ENCODE measurements at places on chromosomes 7 and 10.

- no peak for DNase-seq
Measured at GRCh38 chr7:194252-195009, 2.1 kb downstream of the FAM20C start.

DNA sequence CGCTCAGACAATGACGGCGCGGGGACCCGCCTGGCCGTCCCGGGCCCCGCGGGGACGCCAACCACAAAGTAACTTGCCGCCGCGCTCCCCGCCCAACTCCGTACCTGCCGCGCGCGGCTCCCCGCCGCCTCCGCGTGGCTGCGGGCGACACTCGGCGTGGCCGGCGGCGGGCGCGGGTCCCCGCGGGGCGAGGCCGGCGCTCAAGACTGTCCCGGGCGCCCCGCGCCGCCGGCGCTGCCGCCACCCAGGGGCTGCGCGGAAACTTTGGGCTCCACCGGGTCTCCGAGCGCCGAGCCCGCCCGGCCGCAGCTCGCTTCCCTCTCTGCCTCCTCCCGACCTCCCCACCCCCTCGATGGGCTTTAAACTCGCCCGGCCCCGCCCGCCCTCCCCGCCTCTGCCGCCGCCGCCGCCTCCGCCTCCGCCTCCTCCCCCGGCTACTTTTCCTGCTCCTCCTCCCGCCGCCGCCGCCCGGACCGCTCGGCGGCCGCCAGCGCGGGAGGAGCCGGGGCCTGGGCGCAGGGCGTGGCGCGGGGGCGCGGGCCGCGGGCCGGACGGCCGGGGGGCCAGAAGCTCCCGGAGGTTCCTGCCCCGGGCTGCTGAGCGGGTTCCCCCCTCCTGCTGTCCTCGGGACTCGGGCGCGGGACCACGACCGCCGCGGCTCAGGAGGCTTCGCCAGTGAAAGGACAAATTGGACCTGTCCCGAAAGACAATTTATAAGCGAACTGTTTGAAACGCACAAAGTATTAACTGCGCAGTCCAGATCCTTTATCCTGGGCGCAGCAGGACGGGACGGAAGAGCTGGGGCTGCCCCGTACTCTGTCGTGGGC is 10.6 kb upstream of the GRB10 start:
- DNase-seq, result no peak

- no peak for DNase-seq
Measured at GRCh38 chr7:148809856-148810255, 74.2 kb downstream of the EZH2 start.

DNA sequence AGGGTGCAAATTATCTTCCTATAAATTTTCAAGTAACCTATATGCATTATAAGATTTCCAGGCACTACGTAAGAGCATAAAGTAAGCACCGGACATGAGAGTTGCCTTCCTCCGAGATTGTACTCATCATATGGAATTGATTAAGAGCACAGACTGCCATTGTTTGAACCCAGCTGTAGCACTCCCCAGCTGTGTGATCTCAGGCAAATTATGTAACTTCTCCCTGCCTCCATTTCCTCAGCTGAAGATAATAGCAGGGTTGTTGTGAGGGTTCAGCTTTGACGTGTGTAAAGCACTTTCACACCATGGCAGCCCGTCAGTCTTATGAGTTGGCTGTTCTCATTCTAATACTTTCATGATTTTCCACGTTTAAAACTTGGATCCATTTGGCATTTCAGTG is 122.6 kb downstream of the ITIH5 start:
- no peak for DNase-seq

- DNase-seq, result no peak
Measured at GRCh38 chr10:34045571-34046190, 711.2 kb upstream of the NRP1 start.

DNA sequence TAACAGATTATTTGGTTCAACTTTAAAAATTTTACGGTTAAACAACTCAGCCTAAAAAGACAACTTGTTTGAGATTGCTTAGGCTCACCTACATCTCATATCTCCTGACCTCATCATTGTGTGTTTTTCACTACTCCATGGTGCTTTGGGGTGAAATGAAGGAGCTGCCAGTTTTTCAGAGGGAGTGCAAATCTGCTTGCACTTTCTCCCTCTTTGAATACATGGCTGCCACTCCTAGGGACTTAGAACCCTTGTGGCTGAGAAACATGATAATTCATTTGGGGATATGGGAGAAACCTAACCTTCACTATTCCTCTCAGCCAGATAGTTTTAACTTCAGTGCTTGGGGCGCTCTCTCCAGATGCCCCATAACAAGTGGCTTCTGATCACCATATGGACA is 2.7 kb downstream of the CCSER2 start:
- no peak for DNase-seq
